ENCODE measurements at places on chromosomes 6 and 20.

GRCh38 chr6:110130362-110130761, 49.1 kb downstream of the WASF1 start:
- DNase-seq = no peak

DNA sequence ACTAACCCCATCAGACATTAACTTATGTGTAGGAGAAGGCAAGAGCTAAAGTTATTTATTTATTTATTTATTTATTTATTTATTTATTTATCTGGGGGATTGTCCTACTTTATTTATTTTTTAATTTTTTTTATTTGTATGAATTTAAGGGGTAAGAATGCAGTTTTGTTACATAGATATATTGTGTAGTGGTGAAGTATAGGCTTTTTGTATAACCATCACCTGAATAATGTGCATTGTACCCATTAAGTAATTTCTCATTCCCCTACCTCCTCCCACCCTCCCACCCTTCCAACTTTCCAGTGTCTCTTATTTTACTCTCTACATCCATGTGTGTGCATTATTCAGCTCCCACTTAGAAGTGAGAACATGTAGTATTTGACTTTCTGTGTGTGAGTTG, 51.6 kb downstream of the SPTLC3 start:
- DNase-seq = no peak

- DNase-seq = peak; percentile 25
These were observed at the start of gene ELOVL4 for GRCh38 chr6:79947191-79948186. Gene ELOVL4 (minus strand): TSS chr6:79947553. CDS start chr6:79947279, 274 bp downstream.

DNA sequence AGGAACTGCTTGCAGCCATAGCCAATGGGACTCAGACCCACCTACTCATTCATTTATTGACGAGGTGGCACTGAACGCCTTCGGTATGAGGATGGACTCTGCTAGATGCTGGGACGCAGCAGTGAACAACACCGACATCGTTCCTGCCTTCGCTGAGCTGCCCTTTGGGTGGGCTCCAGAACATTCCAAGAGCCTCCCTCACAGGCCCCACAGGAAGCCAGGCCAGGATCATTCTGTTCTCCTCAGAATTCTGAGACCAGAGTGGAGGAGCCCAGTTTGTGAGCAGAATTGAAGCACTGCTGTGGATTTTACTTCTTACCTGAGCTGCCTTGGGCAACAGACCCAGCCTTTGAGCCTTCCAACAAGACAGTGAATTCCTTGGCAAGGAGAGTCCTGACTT, 82.1 kb downstream of the KCNB1 start:
- DNase-seq = no peak

DNA sequence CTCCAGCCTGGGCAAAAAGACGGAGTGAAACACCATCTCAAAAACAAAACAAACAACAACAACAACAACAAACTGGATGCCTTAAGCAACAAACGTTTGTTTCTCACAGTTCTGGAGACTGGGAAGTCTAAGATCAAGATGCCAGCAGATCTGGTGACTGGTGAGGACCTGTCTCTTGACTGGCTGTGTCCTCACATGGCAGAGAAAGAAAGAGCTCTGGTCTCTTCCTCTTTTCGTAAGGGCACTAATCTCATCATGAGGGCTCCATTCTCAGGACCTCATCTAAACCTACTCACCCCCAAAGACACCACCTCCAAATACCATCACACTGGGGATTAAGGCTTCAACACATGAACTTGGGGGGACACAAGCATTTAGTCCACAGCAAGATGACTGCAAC, 13.5 kb upstream of the GFOD1 start:
- DNase-seq = no peak

DNA sequence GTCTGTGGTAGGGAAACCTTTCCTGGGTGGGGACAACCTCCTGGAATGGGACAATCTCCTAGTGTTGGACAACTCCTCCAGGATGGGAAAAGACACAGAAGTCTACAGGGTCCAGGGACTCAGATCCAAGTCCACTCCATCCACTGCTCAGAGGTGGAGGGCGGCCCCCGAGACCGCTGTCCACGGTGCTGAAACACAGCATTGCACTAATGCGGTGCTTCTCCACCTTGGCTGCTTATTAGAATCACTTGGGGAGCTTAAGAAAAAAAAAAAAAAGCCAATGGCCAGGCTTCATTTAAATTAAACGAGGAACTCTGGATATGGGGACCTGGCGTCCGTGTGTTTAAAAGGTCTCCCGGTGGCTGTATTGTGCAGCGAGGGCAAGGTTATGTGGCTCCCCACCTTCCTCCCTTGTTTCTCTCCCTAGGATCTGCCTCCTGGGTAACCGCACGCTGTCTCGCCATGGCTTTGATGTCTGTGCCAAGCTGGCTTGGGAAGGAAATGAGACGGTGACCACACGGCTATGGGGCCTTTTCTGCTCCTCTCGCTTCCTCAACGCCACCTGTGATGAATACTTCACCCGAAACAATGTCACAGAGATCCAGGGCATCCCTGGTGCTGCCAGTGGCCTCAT, 12.0 kb downstream of the SLC12A5 start:
- DNase-seq = no peak

- DNase-seq = no peak
These were observed 390.1 kb upstream of the CITED2 start for GRCh38 chr6:139764498-139764986.

DNA sequence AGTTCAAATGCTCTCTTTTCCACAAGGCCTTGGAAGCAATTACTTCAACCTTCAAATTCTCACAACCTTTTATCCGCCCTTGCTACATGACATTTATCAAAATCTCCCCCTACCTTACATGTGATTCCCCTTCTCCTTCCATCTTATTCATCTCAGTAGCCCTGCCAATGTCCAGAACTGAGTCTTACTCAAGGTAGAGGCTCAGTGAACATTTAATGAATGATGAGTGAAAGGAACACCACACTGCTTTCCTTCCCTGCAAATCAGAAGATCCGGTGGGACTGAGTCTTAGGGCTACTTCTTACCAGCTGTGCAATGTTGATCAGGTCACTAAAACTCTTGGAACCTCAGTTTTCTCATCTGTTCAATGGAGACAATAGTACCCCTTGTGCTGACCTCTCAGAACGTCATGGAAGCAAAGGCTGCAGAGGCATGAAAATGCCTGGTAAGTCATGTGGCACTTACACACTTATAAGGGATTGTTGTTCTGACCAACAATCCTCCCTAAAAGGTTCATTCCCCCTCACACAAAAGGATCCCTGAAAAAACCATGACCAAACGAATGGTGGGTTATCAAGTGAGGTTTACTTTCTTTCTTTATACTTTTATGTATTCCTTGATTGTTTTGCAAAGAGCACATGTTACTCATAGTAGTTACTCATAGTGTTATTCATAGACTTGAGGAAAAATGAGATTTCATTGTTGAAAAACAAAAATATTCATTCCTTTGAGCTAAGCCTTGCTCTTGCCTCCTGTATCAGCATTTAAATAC, 6.5 kb downstream of the MDGA1 start:
- DNase-seq = no peak

DNA sequence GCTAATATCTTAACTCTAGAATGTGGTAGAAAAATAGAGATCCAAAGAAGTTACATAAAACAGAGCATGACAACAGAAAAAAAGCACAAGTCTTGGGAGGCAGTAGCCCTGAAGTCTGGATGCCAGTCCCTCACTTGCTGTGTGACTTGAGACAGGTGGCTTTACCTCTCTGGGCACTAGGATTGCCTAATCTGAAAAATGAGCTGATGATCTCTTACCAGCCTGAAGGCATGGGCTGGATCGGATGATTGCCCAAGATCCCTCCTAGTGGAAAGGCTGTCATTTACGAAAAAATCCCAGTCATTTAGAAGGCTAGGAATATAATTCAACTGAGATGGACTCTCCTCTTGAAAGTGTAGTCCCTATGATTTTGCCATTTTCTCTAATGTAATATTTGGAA, 10.9 kb upstream of the GCM1 start:
- DNase-seq = no peak

DNA sequence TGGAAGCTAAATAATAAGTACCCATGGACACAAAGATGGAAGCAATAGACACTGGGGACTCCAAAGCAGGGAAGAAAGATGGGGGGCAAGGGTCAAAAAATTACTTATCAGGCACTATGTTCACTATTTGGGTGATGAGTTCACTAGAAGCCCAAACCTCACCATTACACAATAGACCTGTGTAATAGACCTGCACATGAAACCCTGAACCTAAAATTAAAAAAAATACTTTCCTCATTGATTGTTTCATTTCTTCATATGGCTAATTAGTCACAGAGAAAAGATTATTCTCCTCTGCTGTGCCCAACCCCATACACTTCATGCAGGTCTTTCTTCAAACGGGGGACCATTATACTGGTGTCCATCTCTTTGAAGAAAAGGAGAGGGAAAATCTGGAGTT, 213.0 kb upstream of the DTNBP1 start:
- DNase-seq = no peak

DNA sequence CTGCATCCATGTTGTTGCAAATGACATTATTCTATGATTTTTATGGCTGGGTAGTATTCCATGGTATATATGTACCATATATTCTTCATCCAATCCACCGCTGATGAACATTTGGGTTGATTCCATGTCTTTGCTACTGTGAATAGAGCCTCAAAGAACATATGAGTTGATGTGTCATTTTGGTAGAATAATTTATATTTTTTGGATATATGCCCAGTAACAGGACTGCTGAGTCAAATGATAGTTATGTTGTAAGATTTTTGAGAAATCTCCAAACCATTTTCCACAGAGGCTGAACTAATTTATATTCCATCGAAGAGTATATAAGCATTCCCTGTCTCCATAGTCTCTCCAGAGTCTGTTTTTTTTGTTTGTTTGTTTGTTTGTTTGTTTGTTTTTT, 1373.5 kb downstream of the GRIK2 start:
- no peak for DNase-seq

- no peak for DNase-seq
These were observed 344.7 kb downstream of the NKAIN2 start for GRCh38 chr6:124148236-124148957.

- no peak for DNase-seq
These were observed 1.7 kb downstream of the BNIP5 start for GRCh38 chr6:36334832-36335459.

DNA sequence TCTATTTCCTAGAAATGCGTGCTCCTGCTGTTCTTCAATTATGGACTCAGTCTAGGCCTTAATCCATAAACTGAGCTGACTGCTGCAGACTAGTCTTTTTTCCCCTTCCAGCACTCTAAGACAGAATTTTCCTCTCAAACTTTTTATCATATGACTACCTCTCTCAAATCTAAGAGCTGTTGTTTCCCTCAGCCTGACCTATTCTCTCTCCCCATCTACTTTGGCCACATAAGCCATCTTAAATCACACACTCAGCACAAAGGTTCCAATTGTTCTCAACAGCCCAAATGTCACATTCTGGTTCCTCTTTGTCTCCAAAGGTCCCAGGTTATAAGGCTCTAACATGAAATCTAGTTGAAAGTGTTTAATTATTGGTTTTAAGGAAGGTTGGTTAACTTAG, 85.2 kb downstream of the PRSS35 start:
- DNase-seq = no peak

DNA sequence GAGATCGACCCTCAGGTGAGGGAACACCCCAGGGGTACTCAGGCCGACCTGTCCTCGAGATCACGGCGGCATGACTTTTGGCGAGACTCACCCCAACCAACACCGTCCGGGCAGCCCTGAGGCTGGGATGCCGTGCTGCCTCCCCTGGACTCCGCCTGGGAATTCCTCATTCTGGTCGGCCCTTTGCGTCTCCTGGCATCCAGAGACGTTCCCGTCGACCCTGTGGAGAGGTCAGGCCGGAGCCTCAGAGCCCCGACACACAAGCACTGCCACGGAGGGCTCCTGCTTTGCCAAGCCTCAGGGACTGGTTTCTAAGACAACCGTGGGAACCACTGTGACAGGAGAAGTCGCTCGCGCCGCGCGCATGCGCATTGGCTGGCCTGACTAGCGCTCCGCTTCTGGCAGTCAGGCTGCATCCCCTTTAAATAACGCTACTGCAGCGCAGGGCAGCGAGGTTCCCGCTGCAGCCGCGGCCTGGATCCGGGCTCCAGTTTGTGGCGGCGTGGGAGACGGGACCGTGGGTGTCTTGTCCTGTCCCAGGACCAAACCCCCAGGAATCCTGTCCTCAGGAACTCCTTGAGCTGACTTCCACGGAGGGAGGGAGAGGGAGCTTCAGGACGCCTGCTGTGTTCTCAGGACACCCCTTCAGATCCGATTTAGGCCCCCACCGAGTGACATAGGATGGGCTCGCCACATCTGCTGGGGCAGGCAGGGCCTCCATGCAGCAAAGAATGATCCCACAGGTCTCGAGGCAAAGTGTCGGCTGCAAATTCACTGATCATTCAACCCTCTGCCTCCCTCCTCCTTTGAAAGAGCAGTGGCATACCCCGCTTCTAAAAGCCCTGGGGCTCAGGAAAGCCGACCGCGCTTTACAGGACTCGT, 163.2 kb upstream of the ZNF337 start:
- DNase-seq = peak; percentile 68

DNA sequence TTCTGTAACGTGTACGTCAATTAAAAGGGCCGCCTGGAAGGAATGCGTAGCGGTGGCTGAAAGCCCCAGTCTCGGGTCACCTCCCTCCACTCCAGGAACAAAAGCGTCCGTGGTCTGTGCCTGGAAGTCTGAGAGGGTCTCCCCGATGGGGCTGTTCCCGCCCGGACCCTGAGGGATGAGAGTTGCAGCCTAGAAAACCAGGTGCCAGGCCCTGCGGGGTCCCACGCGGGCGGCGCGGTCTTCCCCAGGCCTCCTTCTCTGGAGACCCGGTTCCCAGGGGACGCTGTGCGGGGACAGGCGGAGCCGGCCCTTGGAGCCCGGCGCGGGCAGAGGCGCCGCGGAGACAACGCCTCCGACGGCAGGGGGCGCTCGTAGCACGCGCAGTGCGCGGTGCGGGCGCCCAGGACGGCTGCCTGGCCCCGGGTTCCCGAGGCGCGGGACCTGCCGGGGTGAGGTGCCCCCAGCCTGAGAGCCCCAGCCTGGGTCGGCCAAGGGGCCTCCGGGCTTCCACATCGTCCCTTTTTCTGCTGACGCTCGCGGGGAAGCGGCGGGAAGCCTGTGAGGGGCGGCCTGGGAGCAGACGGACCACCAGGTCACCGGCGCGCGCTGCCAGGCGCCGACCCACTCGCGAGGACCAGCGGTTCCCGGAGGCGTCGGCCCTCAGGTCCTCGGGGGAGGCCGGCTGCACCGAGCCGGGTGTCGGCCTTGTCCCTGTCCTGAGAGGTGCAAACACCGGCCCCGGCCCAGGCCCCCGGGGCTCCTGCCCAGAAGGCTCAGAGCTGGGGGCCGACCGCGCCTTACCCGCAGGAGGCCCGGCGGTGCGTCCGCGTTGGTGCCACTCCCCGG, 5.3 kb upstream of the FOXC1 start:
- peak; percentile 69 for DNase-seq

DNA sequence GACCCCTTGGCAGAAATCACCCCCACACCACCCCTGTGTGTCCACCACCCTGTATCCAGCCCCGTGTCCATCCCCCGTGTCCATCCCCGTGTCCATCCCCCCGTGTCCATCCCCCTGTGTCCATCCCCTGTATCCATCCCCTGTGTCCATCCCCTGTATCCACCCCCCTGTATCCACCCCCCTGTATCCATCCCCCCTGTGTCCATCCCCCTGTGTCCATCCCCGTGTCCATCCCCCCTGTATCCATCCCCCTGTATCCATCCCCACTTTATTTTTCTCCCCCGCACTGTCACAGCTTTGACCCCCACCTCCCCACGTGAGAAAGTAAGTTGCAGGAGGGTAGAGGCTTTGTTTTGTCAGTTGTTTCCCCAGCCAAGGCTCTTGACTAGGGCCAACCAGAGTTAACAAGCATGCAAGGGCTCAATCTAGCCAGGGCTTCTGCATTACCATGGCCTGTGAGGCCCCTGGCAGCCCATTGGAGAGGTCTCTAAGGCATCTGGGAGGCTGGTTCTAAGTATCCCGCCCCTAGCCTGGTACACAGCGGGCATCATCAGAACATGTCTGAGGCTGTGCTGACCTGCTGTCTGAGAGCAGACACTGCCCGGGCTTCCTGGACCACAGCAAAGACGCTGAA, 18.1 kb upstream of the SIRPA start:
- no peak for DNase-seq
